ENCODE measurements at places on chromosomes 5 and 9.
A peak's percentile ranks its signal among the peaks of the same experiment; 100 is the strongest.

DNA sequence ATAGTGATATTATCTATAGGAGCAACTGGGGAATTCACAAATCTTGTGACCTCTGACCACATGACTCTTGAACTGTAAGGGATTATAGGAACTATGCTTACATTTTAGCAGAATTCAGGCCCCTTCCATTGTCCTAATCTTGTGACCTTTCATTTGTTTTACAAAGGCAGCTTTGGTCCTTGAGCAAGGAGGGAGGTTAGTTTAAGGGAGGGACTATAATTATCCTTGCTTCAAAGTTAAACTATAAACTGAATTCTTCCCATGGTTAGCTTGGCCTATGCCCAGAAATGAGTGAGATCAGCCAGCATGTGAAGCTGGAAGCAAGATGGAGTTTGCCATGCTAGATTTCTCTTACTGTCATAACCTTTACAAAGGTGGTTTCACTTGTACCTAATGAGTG is 51.2 kb downstream of the TARS1 start:
- no peak for DNase-seq

GRCh38 chr5:12934722-12935121 is 1009.8 kb downstream of the DNAH5 start:
- DNase-seq: no peak

DNA sequence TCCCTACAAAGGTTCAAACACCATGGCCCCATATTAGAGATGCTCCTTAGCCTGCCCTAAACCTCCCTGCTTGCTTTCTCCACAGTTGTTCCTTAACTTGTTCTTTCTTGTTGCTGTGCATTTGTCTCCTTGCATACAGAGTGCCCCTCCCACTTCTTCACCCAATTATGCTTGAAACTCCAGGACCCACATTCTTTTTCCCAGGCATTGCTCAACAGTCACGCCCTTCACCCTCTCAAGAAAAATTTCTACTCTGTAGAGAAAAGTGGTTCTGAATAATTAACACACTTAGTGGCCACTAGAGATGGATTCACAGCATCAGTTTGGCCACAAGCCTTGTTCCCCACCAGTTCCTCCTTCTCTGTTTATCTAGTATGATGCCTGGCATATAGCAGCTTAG is 57.7 kb downstream of the NREP start:
- no peak for DNase-seq

DNA sequence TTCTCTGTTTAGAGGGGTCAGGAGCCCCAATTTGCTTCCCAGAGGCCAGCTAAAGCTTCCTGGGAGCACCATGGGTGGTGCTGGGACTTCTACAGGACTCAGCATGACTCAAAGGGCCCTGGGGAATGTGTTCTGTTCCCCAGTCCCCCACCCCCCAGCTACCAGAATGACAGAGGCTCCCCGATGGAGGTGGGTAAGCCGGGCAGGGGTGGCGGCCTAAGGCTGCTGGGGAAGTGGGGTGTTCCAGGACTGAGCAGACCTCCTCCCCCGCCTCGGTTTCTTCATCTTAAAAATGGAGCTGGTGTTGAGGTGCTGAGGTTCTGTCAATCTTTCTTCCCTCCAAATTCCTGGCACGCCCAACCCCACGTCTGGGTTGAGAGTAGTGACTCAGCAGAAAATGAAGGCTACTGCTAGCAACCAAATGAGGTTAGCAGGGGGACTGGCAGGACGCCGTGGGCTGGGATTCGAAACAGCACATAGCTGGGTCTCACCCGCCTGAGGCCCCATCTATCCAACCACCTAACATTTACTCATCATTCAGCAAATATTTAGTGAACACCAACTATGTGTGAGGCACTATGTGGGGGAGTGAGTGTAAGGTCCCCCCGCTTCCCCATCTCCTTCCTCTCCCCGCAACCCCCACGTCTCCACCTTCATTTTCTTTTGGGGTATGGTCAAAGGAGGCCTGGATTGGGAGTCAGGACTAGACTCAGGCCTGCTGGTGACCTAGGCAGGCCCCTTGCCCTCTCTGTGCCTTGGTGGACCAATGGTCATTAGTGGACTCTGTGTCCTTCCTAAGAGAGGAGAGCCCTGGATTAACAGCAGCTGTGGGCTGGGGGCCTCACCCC is 50.2 kb downstream of the C9orf50 start:
- no peak for DNase-seq

DNA sequence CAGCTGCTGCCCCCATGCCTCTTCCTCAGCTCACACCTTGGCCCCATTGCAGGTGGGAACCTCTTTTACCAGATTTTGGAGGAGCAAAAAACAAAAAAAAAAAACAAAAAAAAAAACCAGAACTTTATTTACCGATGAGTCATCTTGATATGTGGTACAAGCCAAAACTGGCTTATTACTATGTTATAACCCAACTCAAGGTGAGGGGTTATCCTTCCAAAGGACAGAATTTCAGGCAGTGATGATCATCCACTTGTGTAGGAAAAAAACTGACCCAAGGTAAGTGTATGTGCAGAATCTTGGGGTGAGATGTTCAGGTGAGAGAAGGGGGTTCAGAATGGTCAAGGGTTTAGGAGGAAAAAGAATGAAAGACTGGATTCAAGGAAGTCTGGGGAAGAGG is 142.6 kb upstream of the FST start:
- no peak for DNase-seq

DNA sequence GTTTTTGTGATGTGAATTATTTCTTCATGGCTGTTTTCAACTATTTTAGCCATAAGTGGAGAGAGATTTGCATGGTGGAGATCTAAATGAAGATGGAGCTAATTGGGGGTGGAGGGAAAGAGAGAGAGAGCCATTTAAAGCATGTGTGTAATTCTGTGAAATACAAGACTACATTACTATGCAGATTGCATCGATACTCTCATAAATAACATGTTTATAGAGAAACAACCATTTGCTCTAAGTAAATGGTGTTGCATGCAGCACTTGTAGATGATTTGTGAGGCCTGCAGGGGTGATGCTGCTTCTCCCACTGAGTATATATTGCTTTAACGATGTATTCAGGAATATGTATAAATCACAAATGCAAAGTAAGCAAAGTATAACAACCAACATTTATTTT is 270.2 kb upstream of the RIOK2 start:
- DNase-seq: no peak

GRCh38 chr9:130658893-130659698 is 5.3 kb upstream of the PRDM12 start:
- no peak for DNase-seq

- no peak for DNase-seq
These were observed 987 bp upstream of the FOXI1 start for GRCh38 chr5:170104710-170105109.

- DNase-seq: no peak
These were observed 5.6 kb upstream of the RNF44 start for GRCh38 chr5:176542596-176543427.

DNA sequence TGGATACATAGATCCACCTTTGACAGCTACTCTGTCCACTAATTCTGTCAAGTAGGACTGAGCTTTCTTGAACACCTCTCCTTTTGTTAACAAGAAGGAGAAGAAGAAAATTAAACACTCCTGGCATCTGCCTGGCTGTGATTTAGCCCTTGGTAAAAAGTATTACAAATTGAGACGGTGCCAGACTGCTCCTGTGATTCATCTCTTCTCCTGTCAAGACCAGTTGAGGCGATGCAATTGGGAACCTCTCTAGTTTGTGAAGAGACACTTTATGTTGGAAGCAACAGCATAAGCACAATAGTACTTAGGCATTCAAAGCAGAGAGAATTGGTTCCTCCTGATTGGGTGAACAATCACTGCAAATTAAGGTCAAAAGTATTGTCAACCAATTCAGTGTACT is 72.7 kb downstream of the GHR start:
- DNase-seq: no peak

DNA sequence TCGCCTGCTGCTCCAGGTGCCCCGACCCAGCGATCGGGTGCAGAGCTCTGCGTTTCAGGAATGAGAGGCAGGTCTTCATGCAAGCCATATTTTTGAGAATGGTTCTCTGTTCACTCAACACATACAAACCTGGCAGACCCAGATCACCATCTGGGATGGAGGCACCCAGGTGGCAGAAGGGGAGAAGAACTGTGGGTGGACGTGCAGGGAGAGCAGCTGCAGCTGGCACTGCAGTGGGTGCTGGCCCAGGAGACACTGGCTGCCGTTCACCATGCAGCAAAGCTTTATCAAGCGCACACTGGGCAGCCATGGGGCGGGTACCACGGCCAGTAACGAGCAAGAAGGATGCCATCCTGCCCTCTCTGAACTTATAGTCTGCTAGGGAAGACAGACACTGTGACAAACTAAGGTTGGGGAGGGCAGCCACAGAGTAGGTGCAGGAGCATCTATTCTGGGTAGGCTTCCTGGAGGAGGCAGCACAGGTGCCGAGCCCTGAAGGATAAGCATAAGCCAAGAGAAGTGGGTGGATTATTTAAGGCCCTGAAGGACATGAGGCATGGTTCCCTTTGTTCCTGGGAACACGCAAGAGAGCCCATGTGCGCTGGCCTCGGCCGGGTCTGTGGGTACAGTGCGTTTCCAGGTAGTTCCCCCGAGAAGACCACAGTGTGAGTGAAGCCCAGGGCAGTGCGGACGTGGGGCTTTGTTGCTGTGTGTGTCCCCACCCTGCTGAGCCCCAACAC is 46.2 kb upstream of the FCN2 start:
- no peak for DNase-seq

DNA sequence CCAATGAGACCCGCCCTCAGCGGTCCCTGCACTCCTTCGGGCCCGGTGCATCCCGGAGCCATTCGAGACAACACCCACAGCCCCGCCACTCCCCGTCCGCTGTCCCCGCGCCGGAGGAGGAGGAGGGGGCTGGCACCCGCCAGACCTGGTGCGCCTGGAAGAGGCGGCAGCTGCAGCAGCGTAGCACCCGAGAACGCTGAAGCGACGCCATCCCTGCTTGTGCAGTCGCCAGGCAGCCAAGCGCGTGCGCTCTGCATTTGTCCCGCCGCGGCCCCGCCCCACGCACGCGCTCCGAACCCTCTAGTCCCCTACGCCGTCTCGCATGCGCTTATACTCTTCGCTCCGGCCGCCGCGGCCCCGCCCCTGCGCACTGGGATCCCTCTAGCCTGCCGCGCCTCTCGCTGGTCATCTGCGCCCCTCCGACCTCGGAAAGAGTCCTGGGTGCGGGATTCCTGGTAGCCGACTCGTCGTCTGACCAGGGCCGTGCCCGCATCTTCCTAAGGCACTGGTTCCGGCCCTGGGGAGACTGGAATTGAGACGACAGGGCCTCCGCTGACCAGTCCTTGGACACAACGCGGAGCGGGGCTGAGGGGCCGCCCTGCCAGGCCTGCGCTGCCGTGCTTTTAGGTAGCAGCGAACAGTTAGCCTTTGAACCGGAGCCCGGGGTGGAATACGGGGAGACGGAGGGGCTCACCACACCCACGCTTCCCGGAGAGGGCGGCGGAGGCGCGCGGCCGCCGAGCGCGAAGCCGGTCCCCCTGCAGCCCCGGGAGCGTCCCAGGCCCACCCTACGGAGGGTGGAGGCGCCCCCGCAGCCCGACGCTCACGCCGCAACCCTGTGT is at the start of gene MRNIP:
TSS of gene MRNIP (minus strand) at position 232 of the 842 bp plus-strand sequence. CDS start at position 211, 21 bp downstream.
- DNase-seq: peak; percentile 80

DNA sequence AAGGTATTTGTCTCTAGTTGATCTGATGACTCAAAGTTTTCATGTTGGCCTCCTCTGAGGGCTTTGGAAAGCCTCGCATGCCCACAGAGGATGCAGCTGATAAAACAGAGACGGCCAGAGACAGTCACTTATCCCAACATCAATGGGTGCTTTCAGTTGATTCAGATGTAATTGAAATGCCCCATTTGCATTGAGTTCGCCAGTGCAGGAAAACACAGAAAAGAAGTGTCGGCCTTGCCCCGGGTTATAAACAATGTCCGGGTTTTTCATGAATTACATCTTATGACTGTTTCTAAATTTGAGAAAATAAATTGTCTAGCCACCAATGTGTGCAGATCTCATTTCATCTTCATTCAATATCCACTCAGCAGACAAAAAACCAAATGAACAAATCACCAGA is 42.2 kb upstream of the ICE1 start:
- DNase-seq: no peak

- DNase-seq: no peak
These were observed 150.0 kb upstream of the PTCH1 start for GRCh38 chr9:95666785-95667155.

- no peak for DNase-seq
These were observed 196.6 kb downstream of the SNCAIP start for GRCh38 chr5:122508623-122509022.

DNA sequence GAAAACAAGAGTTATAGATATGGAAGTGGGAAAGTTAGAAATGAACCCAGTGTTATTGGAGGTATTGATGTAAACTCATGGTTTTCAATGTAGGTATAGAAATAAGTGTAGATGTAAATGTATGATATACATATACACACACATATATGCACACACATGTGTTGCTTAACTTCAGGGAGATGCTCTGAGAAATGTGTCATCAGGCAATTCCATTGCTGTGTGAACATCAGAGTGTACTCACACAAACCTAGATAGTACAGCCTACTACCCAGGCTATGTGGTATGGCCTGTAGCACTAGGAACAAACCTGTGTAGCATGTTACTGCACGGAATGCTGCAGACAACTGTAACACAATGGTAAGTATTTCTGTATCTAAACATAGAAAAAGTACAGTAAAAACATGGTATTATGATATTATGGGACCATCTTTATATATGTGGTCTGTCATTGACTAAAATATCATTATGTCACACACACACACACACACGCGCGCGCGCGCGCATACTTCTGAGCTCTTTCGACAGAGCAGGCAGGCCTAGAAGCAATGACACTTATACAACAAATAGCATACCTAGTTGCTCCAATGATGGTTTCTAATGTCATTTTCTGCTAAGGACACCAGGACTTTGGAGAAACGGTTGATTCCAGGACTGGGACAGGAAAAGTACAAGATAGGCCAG is 86.6 kb downstream of the MACROH2A1 start:
- no peak for DNase-seq

DNA sequence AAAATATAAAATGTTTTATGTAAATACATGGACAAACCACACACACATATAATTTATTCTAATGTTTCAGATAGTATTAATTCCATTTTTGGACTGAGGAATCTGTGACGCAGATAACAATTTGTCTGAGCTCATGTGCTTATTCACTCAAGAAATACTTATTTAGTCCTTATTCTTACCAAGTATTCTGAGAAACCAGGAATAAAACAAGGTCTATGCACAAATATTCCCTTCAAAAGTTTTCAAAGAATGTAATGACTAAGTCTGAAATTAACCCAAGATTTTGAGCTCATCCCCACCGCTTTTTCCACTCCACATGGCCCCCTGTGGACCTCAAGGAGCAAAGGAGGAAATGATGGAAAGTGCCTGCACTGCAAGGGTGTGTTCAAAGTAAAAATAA is 1022.3 kb downstream of the EFNA5 start:
- no peak for DNase-seq

DNA sequence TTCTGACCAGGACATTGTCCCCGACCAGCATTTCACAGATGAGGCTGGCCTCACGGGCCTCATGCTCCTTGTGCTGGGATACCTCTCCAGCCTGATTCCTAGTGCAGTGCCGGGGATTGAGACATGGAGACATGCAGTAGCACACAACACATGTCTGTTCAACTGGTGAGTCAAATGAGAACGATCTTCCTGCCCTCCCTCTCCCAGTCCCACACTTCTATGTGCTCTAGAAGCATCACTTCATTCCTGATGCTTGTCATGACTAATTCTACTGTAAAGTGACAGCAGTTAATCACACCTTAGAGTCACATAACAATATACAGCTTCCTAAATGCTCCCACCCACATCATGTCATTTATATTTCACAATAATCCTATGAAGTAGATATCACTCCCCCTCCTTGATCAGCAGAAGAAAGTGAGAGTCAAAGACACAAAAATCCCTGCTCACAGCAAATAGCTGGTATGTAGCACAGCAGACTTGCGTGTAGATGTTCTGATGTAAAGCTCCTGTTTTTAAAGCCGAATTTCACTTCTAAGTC is 101.8 kb downstream of the CCDC192 start:
- no peak for DNase-seq

Data from esophagus squamous epithelium (tissue), 5 donors.